ENCODE measurements at places on chromosomes 3 and 15. TPM values are rescaled to one million over a fixed set of nuclear protein-coding genes. Genes with fewer than 3 reads are reported as not detected.

ALCAM gene
- total RNA-seq: 13.6 TPM

HIGD2B gene
- not detected for total RNA-seq

CATSPER2 gene
- total RNA-seq: 0.65 TPM

SLC15A2 gene
- total RNA-seq: under 0.01 TPM

CPN2 gene
- not detected for total RNA-seq
